GM12864 (cell line): ENCODE measurements at places on chromosomes 2 and 18.

DNA sequence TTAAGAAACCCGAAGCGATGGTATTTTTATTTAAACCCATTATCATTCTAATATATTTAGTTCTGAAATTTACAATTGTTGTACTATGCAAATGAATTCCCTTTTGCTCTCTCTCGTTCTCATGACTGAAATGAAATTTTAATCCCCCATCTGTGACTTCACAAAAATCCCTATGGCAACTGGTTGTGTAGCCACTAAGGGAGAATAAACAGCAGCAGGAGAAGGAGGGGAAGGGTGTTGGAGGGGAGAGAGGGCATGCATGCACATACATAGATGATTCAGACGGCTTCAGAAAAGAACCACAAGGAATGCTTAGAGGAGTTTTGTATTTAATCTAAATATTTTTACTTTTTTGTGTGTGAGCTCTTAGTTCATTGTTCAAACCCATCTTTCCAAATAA, 36.8 kb downstream of the CPS1 start:
- DNase-seq: no peak

DNA sequence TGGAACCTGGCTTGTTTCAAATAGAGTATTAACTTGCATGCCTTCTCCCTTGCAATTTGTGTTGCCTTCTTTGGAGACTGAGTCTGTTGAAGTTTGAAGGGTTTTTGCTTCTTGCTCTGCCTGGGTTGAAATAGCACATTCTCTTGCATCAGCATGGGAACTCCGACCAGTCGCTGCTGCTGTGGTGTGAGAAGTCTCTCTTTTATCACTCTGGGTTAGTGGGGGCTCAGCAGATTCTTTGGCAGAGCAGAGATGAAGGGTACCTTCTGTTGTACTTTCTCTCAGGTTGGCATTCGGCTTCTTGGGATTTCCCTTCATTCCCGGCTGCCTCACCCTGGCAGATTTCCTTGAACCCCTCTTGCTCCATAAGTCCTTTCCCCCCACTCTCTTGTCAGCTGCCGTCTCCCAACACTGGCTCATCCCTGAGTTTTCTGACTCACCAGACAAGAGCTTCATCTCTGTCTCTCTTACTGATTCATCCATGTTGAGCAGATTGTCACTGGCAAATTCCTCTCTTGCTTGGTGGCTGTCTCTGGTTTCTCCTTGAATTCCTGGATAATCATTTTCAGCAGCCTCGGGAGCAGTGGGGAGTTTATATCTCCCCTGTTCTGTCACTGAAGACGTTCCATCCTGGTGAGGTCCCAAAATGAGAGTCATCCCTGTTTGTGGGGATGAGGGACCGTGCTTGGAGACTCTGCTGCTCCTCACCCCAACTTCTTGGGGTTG, 49.9 kb downstream of the ALPK2 start:
- no peak for DNase-seq

GRCh38 chr2:69226903-69227302, 160.1 kb downstream of the GFPT1 start:
- DNase-seq: no peak

- DNase-seq: no peak
These were observed 207.7 kb downstream of the ZBTB7C start for GRCh38 chr18:48201337-48202005.

- DNase-seq: no peak
These were observed 51.5 kb downstream of the SMIM21 start for GRCh38 chr18:75376004-75376403.

DNA sequence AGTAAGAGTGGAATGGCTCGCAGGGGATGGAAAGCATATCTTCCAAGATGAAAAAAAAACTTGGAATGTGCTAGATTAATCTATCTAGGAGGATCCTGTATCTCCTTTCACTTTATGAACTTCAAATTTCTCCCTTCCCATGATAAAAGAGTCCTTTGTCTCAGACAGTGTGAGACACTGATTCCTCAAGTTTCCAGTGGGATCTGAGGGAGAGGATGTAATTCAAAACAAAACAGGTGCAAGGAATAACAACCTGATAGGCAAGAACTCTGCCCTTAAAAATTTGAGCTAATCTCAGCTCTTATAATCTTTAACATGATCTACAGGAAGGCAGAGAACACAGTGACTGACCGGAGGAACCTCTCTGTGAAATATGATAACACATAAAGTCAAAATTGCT, 162.0 kb upstream of the ZFP36L2 start:
- no peak for DNase-seq

- DNase-seq: no peak
These were observed 236.6 kb downstream of the PTH2R start for GRCh38 chr2:208643145-208643544.

- DNase-seq: peak; percentile 31
These were observed 302.2 kb upstream of the STON1 start for GRCh38 chr2:48227617-48228344.

DNA sequence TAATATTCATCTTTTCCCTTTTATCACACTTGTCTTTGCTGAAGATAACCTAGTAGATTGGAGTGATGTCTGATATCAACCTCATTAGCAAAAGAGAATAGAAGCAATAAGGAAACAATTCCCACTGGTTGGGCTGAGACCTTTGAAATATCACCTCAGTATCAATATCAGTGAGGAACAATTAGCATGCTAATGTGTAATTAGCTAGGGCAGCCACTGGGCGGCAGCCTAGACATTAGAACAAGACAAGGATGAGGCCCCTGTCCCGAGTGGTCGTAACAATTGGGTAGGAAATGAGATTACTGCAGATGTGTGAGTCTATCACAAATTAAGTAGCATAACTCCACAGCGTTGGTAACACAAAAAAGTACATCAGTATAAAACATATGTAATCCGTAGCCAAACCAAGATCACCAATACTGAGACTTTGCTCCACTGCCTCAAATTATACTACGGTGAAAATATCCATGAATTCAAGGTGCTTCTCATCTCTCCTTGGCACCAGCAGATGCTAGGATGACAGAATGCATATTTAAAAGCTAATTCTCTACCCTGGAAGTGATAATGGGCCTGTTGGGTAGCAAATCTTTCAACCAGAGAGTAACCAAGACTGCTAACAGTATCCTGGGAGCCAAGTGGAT, 99.1 kb downstream of the ALPK2 start:
- peak; percentile 53 for DNase-seq

- no peak for DNase-seq
These were observed 29.1 kb downstream of the DYM start for GRCh38 chr18:49431165-49431962.

GRCh38 chr2:237652181-237652580, 24.8 kb downstream of the LRRFIP1 start:
- no peak for DNase-seq

GRCh38 chr18:68428661-68429060, 286.2 kb downstream of the TMX3 start:
- DNase-seq: no peak

GRCh38 chr18:58045242-58046092, 1.4 kb downstream of the NEDD4L start:
- DNase-seq: no peak

GRCh38 chr18:36572135-36572856, 256.5 kb downstream of the TPGS2 start:
- peak; percentile 4 for DNase-seq

DNA sequence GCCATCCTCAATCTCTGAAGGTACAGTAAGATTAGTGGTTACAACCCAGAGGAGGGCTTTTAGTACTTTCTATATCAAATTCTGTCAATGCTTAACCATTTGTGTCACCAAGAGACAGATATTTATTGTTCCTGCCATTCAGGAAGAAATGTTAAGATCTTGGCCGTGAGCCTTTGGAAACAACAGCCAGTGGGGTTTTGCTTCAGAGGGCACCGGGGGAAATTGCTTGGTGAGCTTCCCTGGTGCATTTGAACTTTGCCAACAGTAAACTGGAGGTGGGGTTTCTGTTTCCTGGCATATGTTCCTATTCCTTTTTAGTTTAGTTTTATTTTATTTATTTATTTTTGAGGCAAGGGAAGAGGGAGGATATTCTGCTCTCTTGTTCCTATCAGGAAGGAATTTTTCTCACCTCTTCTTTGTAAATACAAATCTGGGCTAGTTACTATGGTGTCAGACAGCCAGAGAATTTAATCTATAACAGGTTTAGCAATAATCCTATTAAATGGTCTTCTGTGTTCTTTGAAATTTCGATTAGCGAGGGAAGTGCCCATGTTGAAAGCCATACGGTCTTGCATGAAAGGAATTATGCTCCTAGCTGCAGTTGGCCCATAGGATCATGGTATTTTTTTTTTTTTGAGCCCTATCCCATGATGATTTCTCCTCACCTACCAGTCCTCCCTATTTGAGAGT, 95.7 kb downstream of the MAIP1 start:
- DNase-seq: no peak

DNA sequence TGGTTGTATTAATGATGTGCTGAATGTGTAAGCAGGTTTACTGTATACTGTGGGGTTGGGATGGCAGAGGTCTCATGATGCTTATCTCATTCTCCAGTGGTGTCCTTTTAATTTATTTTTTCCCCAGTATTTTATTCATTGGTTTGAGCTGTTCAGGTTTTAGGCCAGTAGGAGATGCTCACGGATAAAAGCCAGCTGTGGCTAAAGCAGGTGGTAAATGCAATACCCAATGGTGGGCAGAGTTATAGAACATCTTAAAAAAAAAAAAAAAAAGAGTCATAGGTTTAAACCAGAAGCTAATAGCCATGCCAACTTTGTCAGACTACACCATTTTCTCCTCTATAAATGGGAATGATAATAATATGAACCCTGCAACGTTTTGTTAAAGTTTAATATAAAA, 57.8 kb upstream of the NEUROD1 start:
- DNase-seq: no peak

- DNase-seq: no peak
These were observed 157.1 kb downstream of the PXDN start for GRCh38 chr2:1586923-1587840.

GRCh38 chr2:33477473-33478468, 1.3 kb downstream of the RASGRP3 start:
- no peak for DNase-seq

- DNase-seq: no peak
These were observed 874.4 kb downstream of the SUCLG1 start for GRCh38 chr2:83584672-83585071.

DNA sequence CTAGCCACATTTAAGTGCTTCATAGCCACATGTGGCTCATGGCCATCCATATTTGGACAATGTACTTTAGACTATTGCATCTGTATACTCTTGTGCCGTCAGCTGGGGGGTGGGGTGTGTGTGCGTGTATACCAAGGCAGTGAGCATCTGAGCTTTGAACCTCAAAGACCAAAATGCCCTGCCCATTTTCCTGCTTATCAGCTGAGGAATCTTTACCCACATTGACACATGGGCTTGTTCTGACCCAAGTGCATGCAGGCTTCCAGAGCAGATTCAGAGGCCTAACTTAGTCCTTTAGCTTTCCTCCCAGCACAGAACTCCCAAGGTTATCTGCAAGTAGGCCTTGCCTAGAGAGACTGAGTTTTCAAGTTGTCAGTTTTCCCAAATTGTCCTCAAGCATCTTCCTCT, 11.1 kb upstream of the MOCOS start:
- no peak for DNase-seq

GRCh38 chr18:607930-608329, 11.1 kb downstream of the CLUL1 start:
- no peak for DNase-seq

DNA sequence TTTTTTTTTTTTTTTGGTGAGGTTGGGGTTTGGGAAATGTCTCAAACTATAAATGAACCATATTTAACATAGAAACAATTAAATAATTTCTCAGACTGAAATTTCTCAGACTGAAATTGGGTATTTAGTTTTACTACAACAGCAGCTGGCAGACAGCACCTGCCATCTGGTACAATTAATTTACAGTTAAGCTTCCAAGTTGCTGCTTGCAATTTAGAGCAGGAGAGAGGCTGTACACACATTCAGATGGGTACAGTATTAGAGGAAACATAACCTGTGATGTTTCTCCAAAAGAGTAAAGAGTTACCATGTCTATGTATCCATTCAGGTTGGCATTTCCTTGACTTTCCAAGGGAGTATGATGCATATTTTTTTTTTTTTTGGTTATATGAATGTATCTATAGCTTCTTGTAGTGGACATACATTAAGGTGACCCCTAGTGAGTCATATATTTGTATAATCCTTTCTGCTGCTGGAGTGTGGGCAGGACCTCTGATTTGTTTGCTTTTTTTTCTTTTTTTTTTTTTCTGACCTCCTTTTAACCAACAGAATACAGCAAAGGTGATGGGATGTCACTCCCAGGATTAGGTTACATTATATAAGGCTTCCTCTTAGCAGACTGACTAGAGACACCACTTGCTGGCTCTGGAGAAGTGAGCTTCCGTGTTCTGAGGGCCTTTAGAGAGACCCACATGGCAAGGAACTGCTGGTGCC, 201.7 kb downstream of the PTH2R start:
- DNase-seq: no peak

DNA sequence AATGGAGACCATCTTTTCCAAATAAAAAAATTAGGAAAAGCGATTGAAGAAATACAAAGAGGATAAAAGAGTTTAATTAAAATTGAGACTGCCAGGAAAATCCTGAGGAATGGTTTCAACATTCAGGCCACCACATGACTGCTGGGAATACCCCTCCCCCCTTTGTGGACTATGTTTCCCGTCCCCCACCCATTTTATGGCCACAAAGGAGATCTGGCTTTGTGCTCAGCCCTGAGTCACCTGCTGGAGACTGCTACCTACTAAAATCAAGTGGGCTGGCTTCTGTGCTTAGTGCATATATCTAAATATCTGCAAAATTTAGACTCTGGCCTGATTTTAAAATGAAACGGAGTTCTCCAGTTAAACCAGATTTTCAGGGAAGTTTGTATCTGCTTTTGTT, 10.1 kb downstream of the RND3 start:
- DNase-seq: no peak

DNA sequence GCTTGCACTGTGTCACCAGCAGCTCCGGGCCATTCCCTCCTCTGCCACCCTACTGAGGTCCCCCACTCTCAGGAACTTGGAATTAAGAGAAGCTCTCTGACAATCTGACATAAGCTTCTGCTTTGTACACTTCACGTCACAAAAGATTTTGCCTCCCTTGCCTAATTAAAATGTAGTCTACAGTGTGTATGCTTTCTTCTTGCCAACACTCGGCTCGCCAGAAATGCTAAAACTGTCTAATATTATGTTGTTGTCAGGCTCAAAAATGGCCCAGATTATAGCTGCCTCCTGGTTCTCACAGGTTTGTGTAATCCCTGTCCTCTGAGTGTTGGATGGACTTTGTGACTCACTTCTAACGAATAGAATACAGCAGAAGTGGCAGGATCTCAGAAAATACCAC, 474.7 kb downstream of the MBD2 start:
- DNase-seq: no peak

DNA sequence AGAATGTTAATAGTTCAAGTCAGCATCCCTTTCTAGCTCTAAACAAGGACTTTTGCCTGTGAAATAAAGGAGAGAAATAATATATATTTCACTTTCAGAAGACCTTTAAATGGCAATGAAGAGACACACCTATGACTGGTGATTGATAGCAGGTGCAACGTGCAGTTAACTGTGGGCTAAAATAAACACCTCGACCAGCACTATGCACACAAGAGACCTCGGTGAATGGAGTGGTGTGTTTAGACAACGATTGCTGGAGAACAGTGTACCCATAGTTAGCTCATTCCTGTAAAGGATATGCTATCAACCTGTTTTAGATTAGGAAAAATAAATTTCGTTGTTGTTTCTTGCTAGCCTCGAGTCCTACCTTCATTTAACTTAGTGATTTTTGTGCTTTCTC, 143.4 kb downstream of the NR4A2 start:
- no peak for DNase-seq
